Jurkat, Clone E6-1 (cell line): ENCODE measurements at places on chromosomes 1 and 21.

GRCh38 chr1:54601730-54602129 lies 21.6 kb downstream of the FAM151A start:
- no peak for DNase-seq

DNA sequence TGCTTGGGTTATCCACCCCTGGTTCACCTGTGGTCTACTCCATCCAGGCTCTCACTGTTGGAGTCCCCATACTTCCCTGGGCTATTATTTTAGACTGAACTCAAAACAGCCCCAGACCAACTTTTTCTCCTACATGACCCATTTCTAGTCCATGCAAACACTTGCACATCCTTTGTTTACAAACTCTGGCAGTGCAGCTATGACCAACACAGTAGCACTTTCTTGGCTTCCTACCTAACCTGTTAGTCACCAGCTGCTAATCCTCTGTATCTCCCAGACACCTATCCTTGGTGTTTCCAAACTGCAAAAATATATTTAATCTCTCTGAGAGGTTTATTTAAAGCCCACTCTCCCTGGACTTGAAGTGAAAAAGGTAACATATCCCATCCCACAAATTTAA lies 90.8 kb downstream of the DDAH1 start:
- DNase-seq = no peak

GRCh38 chr1:228552596-228553176 lies 65.5 kb downstream of the RNF187 start:
- no peak for DNase-seq

DNA sequence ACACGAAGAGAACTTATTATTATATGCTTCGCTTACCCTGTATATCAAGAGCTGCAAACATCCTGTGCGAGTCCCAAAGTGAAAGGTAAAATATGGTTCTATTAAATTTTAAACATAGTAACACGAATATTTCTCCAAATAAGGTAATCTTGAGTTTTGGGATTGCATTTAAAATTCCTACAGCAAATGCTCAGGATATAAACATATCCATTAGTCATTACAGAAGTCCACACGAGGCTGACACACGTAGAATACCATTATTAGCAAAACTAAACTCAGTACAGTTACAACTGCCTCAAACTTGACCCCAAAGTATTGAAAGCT lies 282 bp upstream of the LYPLAL1 start:
- DNase-seq = no peak

- DNase-seq = peak; percentile 30
Observed at GRCh38 chr1:92623187-92623778, 136.6 kb upstream of the GFI1 start.

DNA sequence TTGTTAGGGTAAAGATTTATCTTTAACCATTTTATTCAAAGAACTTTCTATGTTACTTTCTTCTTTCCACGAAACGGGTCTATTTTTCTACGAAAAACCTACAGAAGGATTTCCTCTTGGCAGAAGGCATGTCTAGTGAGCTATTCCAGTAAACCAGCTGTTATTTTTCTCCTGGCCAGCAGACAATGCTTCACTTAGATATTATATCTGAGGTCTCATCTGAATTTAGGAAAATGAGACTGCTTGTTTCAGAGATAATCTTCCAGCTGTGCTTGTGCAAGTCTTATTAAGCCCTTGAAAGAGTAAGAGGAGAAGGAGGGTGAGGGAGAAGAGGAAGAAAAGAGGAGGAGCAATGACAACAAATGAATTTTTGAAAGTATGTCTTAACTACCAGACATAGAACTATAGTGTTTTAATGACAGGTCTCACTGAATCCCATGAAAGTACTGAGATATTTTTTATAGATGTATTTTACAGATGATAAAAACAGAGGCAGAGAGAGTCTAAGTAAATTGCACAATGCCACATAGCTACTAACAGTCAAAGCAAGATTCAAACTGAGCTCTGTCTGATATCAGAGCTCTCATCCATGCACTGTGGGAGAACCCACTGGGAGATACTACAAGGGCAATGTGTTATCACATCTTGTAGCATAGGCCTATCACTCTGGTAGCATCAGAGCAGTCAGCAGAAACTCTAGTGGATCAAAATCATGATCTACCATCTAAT lies 54.6 kb upstream of the SAMSN1 start:
- DNase-seq = no peak

DNA sequence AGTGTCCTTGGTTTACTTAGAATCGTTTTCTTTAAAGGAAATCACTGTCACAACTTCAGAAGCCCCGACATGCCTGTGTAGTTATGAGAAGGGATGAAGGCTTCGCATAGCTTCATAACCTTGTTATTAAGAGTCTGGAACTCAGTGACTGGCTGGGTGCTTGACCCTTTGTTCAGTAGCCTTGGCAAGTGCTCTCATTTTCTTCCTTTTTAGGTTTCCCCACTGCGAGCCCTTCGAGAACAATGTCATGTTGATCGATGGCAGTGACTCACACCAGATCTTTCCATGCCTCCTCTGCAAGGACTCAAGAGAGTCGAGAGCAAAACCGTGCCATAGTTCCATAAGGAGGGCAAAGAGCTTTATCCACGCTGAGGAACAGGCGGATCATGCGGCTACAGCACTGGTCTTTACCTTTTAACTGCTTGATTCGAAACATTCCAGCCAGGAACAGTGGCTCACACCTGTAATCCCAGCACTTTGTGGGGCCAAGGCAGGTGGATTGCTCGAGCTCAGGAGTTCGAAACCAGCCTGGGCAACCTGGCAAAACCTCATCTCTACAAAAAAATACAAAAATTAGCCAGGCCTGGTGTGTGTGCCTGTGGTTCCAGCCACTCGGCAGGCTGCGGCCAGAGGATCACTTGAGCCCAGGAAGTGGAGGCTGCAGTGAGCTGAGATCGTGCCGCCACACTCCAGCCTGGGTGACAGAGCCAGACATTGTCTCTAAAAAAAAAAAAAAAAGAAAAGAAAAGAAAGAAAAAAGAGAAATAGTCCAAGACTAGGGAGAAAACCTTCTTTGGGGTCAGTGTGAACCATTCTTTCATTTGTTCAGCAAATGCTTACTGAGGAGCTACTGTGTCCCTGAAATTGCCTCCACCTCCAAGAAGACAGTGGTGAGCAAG lies 95.4 kb upstream of the ERRFI1 start:
- DNase-seq = no peak

DNA sequence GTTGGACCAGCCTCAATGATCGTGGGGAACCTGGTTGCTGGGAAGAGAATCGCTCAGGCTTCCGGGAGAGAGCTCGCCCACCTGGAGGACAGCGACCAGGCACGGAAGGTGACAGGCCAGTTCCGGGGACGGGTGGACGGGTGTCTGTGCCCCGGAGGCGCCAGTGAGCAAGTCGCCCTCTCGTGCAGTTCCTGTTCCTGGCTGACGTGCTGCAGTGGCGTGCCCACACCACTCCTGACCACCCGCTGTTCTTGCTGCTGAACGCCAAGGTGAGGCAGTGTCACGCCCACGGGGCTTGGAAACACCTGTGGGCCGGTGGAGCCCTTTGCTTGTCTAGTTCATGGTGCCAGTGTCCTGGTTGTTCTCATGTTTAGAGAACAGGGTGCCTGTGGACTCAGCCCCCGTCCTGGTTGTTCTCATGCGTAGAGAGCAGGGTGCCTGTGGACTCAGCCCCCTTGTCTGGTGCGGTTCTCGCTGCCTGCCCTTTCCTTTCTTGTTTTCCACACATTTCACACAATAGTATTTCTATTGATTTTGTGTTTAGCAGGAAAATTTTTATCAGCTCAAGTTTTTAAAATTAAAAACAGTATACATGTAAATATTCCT lies 53.1 kb downstream of the S100B start:
- DNase-seq = no peak

- no peak for DNase-seq
Observed at GRCh38 chr1:46467183-46467504, 22.5 kb upstream of the DMBX1 start.

DNA sequence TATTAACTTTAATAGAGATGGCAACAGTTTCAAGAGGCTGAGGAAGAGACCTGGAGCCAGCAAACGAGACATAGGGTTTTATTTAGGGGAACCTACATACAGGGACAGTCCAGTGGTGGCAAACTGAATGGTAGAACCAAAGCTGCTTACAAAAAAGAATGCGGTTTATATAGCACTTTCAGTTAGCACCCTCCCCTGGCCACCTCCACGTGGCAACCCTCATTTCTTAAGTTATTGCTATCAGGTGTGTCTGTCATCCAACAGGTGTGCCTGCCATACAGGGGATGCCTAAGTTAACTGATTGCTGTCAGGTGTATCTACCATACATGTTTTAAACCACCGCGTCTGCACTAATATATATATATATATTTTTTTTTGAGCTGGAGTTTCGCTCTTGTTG lies 129.2 kb upstream of the DUSP10 start:
- DNase-seq = no peak

DNA sequence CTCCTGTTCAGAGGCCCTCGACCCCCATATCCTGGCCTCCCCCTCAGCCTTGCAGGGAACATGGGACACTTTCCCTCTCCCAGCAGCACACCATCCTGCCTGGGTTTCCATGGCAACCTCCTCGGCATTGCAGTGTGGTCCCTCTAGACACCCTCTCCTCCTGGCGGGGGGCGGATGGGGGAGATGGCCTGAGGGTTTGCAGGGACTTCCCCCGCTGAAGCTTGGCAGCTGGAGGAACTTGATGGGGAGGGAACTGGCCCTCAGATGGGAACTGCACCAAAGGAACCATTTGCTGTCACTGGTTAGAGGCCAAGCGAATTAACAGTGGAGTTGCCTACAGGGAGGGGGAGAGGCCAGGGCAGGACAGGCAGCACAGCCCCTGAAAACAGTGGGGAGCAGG lies 28.7 kb downstream of the RIMS3 start:
- DNase-seq = no peak

- no peak for DNase-seq
Observed at GRCh38 chr1:154529308-154529707, 27.1 kb upstream of the SHE start.

GRCh38 chr1:209391792-209392191 lies 191.7 kb upstream of the CAMK1G start:
- no peak for DNase-seq

- DNase-seq = no peak
Observed at GRCh38 chr1:155910621-155911121, 478 bp downstream of the RIT1 start.

DNA sequence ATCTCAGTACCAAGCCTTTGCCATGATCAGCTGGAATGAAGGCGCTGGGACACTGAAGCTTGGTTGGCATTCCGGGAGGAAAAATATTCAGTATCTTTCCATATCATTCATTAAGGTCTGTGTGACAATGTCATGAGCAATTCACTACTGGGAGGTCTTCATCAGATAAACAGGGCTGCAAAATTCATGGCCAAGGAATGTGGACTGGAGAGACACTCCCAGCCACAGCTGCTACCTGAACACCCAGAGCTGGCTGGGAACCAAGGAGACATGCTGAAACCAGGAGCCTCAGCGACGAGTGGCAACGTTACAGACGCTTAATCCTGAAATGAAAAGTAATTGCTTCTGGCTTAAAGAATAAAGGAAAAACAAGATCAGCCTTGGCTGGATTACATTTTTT lies 30.6 kb upstream of the DDAH1 start:
- DNase-seq = no peak

DNA sequence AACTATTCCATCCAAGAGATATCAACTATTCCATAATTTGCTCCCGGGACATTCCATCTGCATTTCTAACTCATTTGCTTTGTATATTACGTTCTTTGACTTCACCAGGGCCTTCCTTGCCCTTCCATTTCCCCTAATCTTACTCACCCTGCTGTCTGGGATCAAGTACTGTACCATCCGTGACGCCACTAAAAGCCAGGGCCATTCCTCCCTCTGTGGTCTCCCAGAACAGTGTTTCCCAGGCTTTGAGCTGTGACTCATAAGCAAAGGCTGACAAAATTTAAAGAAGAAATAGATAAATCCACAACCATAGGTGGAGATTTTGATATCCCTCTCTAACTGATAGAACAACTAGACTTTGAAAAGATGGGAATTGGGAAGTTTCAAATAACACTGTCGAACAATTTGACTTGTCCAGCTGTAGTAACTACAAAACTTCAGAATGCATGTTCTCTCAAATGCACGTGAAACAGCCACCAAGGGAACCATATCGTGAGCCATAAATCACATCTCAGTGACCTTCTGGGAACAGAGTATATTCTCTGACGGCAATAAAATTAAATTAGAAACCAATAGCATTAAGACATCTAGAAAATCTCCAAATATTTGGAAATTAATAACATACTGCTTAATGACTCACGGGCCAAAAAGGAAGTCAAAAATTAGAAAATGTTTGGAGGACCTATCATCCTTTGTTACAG lies 501.0 kb downstream of the SETD4 start:
- DNase-seq = no peak

GRCh38 chr1:186207391-186208085 lies 167.5 kb downstream of the TPR start:
- DNase-seq = no peak

DNA sequence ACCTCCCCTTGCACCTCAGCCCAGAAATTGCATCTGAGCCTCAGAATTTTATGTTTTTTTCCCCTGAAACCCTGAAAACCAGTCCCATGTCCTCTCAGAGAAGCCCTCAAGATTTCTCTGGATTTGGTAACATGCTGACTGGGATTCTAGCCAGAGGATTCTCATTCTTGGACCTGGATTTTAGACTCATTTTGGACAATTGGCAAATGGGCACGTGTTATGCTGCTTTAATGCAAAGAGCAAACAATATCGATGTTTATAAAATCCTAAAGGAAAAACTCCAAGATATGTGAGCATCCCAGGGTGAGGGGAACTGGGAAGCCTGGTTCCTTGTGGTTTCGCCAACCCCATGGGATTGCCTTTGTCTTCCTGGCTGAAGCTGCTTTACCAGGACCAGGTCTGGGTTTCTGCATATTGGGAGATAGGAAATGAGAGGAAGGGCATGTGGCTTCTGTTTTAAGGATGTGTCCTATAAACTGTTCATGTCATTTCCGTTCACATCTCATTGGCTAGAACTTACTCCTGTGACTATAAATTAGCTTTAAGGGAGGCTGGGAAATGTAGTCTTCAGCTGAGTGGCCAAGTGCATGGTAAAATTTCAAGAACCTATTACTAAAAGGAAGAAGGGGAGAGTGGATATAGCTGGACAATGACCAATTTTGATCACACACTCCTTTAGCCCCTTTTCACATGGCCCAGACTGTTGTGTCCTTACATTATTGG lies 27.2 kb upstream of the BCL10 start:
- DNase-seq = peak; percentile 43

GRCh38 chr1:33088119-33088906 lies 7.4 kb downstream of the AZIN2 start:
- DNase-seq = peak; percentile 61

- no peak for DNase-seq
Observed at GRCh38 chr1:52341655-52342260, 24.2 kb downstream of the CC2D1B start.

GRCh38 chr1:176193663-176194062 lies 13.4 kb downstream of the COP1 start:
- DNase-seq = no peak

- DNase-seq = no peak
Observed at GRCh38 chr1:151009206-151009587, 948 bp downstream of the PRUNE1 start.

GRCh38 chr1:50873458-50874187 lies 86.4 kb downstream of the FAF1 start:
- DNase-seq = peak; percentile 71

- DNase-seq = no peak
Observed at GRCh38 chr1:116833718-116834117, 76.0 kb upstream of the PTGFRN start.

GRCh38 chr1:156618853-156619581 lies at the start of gene HAPLN2:
Gene HAPLN2 (plus strand): TSS chr1:156619415. CDS start chr1:156623491, 4,076 bp downstream.
- DNase-seq = no peak
